ENCODE measurements at places on chromosomes 6 and 20.

DNA sequence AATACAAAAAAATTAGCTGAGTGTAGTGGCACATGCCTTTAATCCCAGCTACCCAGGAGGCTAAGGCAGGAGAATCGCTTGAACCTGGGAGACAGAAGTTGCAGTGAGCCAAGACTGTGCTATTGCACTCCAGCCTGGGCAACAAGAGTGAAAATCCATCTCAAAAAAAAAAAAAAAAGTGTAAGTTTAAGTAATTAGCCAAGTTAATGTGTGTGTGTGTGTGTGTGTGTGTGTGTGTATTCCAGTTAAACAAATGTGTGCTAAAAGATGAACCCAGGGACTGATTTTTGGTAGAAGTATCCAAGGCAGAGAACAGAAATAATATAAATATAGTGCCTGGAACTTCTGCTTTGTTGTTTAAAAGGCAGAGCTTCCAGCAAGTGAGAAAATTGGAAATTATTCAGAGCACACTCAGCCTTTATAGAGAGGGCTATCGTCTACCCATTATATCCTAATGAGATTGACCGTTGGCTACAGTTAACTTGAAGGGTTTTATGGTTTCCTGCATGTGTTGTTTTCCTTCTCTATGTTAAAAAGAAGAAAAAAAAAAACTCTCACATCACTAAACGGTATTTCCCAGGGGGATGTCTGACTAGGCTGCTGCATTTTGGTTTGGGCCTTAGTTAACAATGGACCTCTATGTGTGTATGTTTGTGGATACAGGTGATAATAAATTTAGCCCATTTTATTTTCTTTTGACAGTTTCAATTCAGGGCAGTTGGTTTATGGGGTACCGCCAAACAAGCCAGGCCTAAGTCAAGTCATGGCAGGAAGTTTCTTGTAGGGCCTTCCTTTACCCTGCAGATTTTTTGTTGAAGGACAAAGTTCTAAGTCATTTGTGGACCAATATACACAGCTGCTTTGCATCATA lies 9.8 kb downstream of the SOX4 start:
- DNase-seq = no peak

DNA sequence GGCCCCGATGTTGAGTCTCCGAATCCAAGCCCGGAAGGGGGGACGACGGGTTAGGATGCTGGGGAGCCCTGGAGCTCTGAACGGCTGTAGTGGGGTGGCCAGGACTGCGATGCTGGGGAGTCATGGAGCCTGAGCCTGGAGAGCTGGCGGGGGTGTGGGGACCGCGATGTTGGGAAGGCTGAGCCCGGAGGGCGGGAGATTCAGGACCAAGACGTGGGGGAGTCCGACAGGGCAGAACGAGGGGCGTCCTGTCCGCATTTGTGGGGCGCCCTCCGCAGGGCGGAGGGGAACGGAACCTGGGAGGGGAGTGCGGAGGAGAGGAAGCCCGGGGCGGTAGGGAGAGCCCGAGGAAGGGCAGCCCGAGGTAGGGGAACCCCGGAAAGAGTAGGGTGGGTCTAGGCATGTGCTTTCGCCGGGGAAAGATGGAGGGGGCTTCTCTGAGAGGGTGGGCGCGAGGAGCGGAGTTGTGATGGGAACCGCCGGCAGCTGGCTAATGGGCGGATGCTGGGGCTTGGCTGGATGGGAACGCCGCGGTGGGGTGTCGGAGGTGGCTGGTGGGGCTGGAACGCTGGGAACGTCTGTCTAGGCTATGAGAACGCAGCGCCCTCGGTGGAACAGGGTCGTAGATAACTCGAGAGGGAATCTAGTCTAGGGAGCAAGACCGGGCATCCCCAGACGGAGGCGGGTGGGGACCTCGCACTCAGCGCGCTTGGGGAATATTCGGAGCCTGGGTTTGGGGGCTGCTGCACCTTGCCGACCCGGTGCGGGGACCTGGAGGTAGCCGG lies 684 bp downstream of the PAQR8 start:
- peak; percentile 70 for DNase-seq

- peak; percentile 52 for DNase-seq
These were observed 44.5 kb upstream of the DACT2 start for GRCh38 chr6:168363811-168364792.

GRCh38 chr20:9330151-9330550 lies 184.2 kb upstream of the LAMP5 start:
- DNase-seq = no peak

GRCh38 chr20:64076061-64076997 lies 3.0 kb downstream of the RGS19 start:
- DNase-seq = no peak

- no peak for DNase-seq
These were observed 66.0 kb upstream of the CDH4 start for GRCh38 chr20:61185841-61186601.

- no peak for DNase-seq
These were observed 480.2 kb upstream of the RNF217 start for GRCh38 chr6:124482071-124482491.

GRCh38 chr6:20978151-20978614 lies 443.9 kb downstream of the CDKAL1 start:
- DNase-seq = no peak

DNA sequence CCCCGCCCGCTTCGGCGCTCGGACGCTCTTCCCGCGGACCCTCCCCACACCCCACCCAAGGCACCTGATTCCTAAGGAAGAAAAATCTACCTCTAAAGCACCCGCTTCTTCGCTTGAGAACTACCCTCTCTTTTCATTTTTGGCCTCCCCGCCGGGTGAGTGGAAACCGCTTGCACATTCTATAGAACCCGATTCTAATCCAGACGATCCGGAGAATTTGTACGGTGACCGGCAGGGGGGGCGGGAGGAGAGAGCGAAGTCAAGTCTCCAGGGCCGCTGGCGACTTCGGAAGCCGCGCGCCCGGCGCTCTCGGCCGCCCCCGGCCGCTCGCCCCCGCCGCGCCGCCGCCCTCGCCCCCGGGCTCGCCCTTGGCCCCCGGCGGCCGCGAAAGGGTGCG lies at the start of gene RBM24:
Gene RBM24, plus strand, starts transcription at position 262 of the 397 bp plus-strand sequence. CDS start 221 bp downstream, outside the sequence.
- DNase-seq = no peak

- no peak for DNase-seq
These were observed 280.5 kb upstream of the MMS22L start for GRCh38 chr6:97563529-97563928.

- no peak for DNase-seq
These were observed 37.6 kb downstream of the ANKS1A start for GRCh38 chr6:34926655-34927054.

DNA sequence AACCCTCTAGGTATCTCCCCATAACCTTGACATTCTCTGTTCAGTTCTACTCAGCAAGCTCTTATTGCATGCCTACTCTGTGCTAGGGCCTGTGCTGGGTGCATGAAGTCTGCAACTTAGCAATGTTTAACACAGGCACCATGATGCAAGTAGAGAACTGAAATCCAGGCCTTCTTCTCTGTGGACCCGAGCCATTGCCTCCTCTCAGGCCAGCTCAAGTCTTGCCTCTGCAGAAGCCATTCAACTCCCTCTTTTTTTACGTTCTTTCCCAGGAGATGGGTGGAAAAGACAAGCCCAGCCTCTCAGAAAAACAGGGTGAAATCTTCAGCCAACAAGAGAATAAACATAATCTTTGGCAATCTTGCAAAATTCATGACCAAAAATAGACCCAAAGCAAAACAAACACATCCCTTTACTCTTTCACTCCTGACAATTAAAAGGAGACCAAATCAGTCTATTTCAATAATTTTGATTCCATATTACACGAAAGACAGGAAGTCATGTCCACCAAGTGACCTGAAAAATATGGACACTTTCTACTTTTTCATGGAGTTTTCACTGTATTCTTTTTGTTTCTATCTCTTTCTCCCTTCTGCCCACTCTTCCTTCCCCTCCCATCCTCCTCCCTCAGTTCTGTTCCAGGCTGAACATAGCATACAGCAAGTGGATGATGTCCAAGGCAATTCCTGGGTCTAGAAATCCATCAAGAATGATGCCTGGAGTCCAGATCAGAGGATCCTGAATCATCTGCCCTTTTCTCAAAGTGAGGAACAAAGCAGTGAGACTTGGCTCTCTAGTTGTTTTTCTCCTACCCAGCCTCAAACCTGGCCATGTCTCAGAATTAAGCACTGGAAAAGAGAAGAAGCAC lies 45.4 kb upstream of the MOCS1 start:
- DNase-seq = no peak

DNA sequence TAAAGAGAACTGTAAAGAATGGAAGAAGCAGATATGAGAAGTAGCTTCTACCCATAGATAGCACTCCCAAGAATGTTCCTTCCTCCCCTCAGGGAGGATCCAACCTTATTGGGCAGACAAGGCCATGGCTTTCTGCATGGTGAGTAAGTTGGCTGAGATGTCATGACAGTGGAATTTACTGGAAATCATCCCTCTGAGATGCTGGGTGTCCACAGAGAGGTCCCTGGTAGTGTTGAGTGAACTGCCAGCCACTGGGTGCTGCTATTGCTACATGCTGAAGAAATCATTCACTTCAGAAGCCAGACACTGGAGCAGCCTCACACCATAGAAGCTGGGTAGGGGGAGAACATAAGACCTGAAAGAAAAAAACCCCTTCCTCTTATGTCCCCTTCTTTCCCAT lies 46.4 kb upstream of the FERMT1 start:
- no peak for DNase-seq

- no peak for DNase-seq
These were observed 11.7 kb upstream of the PPARD start for GRCh38 chr6:35330541-35331119.

DNA sequence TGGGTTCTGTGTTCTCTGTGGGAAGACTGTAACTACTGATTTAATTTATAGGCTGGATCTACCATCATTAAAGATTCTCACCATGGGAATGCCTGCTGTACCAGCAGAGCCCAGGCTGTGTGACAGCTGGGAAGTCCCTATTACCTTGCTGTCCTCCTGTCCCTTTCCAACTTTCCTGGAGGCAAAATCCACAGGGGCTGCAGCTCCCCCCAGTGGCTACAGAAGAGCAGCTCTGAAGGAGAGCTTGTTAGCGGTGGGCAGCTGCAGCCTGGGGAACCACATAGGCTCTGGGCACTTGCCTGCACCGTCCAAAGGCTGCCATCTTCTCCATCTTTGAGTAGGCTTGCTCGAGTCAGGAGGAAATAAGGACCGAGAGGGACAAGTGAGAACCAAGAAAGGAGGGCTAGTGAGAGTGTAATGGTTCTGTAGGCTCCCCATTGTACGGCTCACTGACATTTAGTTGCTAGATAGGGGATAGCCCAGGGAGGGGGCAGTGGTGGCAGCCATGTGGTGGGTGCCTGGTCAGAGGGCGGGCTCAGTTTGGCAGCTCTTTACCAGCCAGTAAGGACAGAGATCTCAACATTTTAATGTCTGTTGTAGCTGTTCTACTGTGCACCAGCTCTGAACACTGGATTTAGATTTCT lies 155.1 kb upstream of the MLIP start:
- DNase-seq = peak; percentile 81

- DNase-seq = no peak
These were observed 47.2 kb upstream of the SYNDIG1 start for GRCh38 chr20:24422091-24422760.

DNA sequence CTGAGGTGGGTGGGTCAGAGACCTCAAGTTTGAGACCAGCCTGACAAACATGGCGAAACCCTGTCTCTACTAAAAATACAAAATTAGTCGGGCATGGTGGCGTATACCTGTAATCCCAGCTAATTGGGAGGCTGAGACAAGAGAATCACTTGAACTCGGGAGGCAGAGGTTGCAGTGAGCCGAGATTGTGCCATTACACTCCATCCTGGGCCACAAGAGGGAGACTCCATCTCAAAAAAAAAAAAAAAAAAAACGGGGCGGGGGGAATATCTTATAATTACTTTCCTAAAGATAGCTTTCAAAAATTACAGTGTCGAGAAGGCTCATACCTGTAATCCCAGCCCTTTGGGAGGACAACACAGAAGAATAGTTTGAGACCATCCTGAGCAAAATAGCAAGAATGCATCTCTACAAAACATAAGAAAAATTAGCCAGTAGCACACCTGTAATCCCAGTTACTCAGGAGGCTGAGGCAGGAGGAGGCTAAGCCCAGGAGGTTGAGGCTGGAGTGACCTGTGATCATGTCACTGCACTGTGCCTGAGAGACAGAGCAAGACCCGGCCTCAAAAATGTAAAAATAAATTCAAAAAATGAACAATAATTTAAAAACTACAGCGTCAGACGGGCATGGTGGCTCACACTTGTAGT lies 25.8 kb downstream of the CBFA2T2 start:
- no peak for DNase-seq

DNA sequence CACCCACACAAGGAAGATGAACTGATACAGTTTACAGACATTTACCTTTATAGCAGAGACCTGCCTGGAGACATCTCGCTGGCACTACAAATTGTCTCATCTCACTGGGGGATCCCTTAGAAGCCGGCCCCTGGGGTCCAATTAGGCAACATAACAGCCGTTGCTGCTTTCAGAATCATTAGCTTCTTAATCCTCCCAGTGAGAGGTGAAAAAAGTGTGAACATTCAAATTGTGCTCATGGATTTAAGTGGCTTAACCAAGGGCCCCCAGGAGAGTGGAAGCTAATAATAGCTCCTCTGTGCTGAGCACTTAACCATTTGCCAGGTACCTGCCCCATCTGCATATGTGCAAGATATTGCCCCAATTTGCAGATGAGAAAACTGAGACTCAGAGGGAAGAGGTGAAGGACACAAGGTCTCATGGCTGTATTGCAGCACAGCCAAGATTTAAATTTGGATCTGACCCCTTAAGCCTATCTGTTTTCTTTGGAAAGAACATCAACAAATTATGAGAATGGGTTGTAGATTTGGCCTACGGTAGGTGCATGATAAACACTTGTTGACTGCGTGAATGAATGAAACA lies 101.0 kb downstream of the EYA2 start:
- DNase-seq = peak; percentile 8

DNA sequence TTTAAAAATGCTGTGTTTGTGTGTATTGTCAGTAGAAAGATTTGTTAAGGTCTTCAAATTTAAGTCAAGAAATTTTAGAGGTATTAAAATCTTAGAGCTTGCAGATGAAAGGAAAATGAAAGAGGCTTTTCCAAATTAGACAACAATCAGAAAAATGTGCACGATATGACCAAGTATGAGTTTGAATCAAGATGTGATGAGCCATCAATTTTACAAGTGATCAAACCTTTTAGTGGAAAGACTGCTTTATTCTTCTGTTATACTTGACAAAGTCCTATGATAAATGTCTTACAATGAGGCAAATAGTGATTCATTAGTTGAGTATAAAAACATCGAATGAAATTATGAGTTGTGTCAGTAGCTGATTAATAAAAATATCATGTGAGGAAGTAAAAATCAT lies 19.6 kb upstream of the CST1 start:
- no peak for DNase-seq
